Thymus (tissue), 14 donors: ENCODE measurements at places on chromosomes 7 and 10. TPM values are rescaled to one million over a fixed set of nuclear protein-coding genes. Genes with fewer than 3 reads are reported as not detected.

Gene CALML5
- 368 TPM for polyA plus RNA-seq

Gene ASB10
- polyA plus RNA-seq = 0.05 TPM

Gene FRMD4A
- polyA plus RNA-seq = 13.3 TPM

Gene WDFY4
- polyA plus RNA-seq = 13.0 TPM

Gene CPA1
- 0.21 TPM for polyA plus RNA-seq

Gene PLEKHS1
- polyA plus RNA-seq = 0.37 TPM

Gene SPOCK2
- polyA plus RNA-seq = 163 TPM

Gene HTR5A
- 2.6 TPM for polyA plus RNA-seq

Gene SPDYE2
- polyA plus RNA-seq = 0.05 TPM

Gene CSTF2T
- polyA plus RNA-seq = 23.9 TPM

Gene NAMPT
- 79.3 TPM for polyA plus RNA-seq

Gene GNG11
- 28.6 TPM for polyA plus RNA-seq

Gene TEX47
- not detected for polyA plus RNA-seq

Gene ACTR3C
- 2.9 TPM for polyA plus RNA-seq

Gene AUTS2
- 17.1 TPM for polyA plus RNA-seq

Gene GLI3
- 3.1 TPM for polyA plus RNA-seq

Gene VKORC1L1
- 8.5 TPM for polyA plus RNA-seq

Gene MOGAT3
- polyA plus RNA-seq = 0.11 TPM

Gene AKR1C3
- polyA plus RNA-seq = 26.3 TPM

Gene PLXNA4
- polyA plus RNA-seq = 0.21 TPM

Gene CALML3
- polyA plus RNA-seq = 142 TPM

Gene MRLN
- 2.0 TPM for polyA plus RNA-seq

Gene NPFFR1
- 0.21 TPM for polyA plus RNA-seq

Gene BAMBI
- polyA plus RNA-seq = 0.80 TPM
